ENCODE measurements at places on chromosomes 2 and 18. TPM values are rescaled to one million over a fixed set of nuclear protein-coding genes. Genes with fewer than 3 reads are reported as not detected.

DNA sequence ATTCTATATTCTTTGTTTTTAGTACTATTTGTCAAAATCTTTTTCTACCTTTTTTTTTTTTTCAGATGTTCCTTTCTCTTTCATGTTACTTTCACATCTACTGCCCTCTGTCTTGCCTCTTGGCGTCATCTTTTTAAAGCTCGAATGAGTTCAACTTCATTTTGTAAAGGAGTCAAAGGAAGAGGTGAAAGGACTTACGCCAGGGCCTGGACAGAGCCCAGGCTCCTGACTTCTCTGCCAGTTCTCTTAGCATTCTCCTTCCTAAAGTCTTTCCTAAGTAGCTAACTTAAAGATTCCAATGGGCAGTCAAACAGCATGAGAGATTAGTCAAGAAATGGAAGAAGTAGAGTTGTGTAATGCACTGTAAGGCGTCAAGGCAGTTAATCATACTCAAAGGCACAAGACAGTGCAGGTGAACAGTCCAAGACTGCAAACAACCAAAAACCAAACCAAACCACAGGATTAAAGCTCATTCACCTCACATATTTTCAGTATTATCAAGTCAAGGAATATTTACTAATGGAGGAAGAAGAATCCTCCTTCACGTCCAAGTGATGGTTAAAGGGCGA, 301.7 kb downstream of the TCF4 start:
- no peak for DNase-seq

GRCh38 chr18:49843778-49844625, 30.7 kb upstream of the ACAA2 start:
- DNase-seq: no peak

- no peak for DNase-seq
These were observed 51.1 kb downstream of the RALBP1 start for GRCh38 chr18:9526458-9526857.

Gene MC5R
- total RNA-seq: 6.7 TPM

- DNase-seq: no peak
These were observed 31.9 kb downstream of the PSTPIP2 start for GRCh38 chr18:46040033-46040746.

Measured in A172 (cell line).